ENCODE measurements at places on chromosomes 1 and 21.

DNA sequence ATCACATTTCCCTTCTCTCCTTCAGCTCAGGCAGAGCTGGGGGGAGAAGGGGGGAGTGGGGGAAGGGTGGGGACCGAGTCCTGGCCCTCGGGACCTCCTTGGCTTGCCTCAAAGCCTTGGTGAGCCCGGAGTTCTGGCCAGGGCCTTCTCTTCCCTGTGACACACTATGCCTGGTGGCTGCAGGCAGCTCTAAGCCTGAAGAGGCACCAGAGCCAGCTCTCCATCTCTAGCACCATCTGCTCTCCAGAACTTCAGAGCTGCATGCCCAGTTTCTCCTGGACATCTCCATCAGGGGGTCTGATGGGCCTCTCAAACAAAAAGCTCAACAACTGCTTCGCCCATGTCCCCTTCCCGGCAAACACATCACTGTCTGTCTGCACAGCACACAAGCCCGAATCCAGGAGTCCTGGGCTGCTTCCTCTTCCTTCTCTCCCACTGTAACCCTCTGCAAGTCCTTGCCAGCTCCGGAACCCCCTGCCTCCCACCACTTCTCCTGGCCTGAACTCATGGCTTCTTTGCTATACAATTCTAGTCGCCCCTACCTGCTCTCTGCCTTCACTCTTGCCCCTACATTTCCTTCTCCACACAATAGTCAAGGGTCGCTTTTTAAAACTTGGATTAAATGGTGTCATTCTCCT, 26.5 kb downstream of the KIAA1614 start:
- DNase-seq = no peak

DNA sequence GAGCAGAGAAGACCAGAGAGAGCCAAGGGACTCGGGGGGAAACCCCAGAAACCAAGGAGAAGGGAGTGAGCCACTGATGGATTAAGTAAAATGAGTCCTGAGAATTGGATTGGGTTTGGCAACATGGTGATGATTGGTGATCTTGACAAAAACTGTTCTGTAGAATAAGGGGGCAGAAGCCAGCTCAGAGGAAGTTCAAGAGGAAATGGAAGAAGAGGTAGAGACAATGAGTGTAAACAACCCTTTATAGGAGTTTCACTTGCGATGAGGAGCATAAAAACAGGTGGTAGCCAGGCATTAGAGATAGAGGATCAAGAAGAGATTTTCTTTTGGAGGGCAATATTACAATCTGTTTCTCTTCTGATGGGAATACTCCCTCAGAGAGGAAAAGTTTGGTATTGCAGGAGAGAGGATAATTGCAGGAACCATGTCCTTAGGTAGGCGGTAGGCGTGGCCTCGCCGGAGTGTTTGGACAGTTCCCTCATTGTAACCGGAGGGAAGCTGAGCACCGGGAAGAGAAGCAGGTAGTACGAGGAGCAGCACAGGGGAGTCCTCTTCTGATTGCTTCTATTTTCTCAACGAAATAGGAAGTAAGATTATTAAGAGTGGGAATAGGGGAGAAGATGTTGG, 68.4 kb upstream of the TENT5C start:
- no peak for DNase-seq

DNA sequence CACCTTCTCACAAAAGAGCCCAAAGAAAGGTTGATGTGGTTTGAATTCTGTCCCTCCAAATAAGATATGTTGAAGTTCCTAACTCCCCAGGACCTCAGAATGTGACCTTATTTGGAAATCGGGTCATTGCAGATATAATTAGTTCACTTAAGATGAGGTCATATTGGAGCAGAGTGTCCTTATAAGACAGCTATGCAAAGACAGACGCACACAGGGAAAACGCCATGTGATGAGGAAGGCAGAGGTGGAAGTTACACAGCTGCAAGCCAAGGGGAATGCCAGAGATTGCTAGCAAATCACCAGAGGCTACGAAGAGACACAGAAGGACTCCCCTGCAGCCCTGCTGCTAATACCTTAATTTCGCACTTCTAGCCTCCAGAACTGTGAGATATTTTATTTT, 5.2 kb upstream of the ABCB10 start:
- DNase-seq = no peak

- no peak for DNase-seq
Observed at GRCh38 chr21:44598061-44598460, 2.3 kb upstream of the KRTAP10-7 start.

GRCh38 chr1:83996191-83996590, 2.7 kb downstream of the TTLL7 start:
- DNase-seq = no peak

DNA sequence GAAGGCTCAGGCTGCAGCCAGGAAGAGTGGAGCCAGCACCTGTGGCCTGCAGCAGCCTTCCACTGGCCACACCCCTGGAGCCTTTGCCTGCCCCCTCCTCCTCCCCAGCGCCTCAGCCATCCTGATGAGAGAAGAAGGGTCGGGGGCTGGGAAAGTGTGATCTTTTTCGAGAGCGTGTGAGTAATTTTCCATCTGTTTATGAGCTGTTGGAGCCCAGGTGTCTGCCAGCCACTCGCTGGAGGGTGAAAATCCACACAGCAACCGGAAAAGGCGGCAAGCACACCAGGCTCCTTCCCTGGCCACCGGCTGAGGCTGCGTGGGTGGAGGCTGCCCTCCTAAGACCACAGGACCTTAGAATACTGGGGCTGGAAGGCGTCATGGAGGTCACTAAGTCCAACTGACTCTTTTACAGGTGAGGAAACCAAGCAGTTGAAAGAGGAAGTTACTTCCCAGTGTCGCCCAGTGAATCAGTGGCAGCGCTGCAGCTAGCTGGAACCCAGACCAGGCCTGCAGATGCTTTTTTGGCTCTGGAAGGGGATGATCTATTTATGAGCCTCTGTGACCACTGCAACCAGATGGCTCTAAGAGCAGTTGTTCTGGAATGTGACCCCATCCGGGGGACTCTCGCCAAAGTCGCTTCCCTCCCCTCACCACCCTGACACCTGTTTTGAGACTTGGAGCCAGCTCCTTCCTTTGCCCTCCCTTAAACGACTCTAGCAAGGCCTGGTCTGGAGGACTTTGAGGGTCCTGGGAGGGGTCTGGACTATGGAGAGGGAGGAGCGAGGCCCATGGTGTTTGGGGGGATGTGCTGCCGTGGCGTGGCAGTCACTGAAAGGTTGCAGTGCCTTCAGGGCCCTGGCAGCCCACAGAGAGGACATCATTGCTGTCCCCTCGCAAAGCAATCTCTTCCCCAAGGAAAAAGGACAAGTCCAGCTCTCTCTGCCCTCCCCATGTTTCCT, 54.5 kb downstream of the LGR6 start:
- no peak for DNase-seq

- no peak for DNase-seq
Observed at GRCh38 chr1:224435999-224436398, 1.4 kb upstream of the WDR26 start.

GRCh38 chr1:149877211-149877946, 22.0 kb upstream of the BOLA1 start:
- no peak for DNase-seq

GRCh38 chr1:175208773-175209492, 16.4 kb upstream of the KIAA0040 start:
- DNase-seq = no peak

- DNase-seq = no peak
Observed at GRCh38 chr1:219463636-219464035, 149.3 kb downstream of the ZC3H11B start.

DNA sequence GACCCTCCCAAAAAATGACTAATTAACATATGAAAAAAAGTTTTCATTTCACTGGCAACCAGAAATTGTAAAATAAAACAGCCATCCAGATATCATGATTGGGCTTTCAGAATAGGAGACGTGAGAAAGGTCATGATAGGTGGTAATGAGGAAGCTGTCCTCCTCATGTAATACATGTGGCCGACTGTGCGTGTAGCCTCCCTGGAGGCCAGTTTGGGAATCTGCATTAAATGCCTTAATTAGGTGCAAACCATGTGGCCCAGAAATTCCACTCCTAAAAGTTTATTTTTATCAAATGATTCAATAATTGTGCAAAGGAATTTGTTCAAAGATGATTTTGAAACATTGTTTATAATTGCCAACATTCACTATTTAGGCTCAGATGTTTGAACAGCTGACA, 127.6 kb upstream of the C1orf105 start:
- no peak for DNase-seq

GRCh38 chr1:97505816-97506215, 415.0 kb downstream of the DPYD start:
- DNase-seq = no peak

DNA sequence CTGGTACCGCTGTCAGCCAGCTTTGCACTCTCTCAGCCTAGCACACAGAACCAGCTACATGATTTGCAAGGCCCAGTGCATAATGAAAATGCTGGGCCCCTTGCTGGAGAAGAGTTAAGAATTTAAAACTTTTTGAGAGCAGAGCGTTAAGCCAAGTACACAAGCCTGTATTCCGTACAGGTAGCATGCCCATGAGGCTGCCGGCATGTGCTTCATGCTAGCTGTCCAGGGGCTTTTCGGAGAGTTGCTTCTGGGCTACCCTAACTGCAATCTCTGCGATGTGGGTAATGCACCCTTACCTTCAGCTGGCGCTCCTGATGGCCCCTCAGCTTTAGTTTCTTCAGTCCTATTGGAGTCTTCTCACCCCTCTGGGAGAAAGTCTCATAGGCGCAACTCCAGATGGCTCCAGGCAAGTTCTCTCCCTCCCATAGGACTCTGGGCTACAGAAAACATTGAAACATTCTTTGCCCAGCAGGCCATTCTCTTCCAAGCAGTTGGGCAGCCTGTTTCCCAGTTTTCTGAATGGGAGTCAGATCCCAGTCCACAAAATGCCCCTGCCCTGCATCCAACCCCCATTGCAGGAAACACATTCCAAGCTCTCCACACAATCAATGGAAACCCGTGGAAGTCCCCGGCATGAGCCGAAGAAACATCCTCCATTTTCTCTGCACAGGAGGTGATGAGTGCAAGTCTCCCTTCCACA, 5.7 kb upstream of the AKT3 start:
- DNase-seq = no peak

- DNase-seq = no peak
Observed at GRCh38 chr1:64097859-64098258, 105.6 kb upstream of the UBE2U start.

DNA sequence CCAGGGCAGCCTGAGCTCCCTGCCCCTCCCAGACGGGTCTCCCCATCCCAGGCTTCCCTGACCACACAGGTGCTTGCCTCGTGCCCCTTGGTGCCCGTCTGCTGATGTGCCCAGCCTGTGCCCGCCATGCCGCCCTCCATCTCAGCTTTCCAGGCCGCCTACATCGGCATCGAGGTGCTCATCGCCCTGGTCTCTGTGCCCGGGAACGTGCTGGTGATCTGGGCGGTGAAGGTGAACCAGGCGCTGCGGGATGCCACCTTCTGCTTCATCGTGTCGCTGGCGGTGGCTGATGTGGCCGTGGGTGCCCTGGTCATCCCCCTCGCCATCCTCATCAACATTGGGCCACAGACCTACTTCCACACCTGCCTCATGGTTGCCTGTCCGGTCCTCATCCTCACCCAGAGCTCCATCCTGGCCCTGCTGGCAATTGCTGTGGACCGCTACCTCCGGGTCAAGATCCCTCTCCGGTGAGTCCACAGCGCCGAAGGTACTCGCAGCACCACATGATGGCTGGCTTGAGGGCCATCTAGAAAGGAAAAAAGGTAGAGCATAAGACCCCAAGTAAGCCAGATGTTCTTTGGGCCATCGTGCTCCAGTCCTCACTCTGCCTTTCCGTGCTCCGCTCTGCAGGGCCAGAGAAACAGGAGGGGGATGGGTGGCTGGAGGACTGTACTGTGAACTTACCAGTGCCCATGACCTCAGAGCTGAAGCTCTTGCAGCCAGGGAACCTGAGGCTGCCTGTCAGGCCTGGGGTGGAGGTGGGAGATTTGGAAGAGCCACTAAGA, 1.4 kb downstream of the ADORA1 start:
- no peak for DNase-seq

- DNase-seq = no peak
Observed at GRCh38 chr1:178595491-178595890, 82.6 kb downstream of the TEX35 start.

- DNase-seq = no peak
Observed at GRCh38 chr1:204213668-204214662, at the start of gene GOLT1A. GOLT1A (minus strand) TSS chr1:204213988; CDS start chr1:204213906, 82 bp downstream.

- no peak for DNase-seq
Observed at GRCh38 chr1:215539803-215540570, 27.1 kb upstream of the KCTD3 start.

- no peak for DNase-seq
Observed at GRCh38 chr1:28560886-28561285, 8.0 kb downstream of the TRNAU1AP start.

DNA sequence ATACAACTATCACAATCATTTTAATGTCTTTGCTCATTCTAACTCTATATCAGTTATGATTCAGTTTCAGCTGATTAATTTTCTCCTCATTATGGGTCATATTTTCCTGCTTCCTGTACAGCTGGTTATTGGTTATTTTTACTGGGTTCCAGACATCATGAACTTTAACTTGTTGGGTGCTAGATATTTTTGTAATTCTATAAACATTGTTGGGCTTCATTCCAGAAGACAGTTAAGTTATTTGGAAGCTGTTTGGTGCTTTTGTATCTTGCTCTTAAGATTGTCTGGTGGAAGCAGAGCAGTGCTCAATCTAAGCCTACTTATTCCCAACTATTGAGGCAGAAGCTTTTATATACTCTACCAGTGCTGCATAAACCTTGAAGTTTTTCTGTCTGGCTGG, 34.4 kb upstream of the HFM1 start:
- no peak for DNase-seq

GRCh38 chr21:39938086-39938625, 70.9 kb downstream of the PCP4 start:
- DNase-seq = peak; percentile 18

DNA sequence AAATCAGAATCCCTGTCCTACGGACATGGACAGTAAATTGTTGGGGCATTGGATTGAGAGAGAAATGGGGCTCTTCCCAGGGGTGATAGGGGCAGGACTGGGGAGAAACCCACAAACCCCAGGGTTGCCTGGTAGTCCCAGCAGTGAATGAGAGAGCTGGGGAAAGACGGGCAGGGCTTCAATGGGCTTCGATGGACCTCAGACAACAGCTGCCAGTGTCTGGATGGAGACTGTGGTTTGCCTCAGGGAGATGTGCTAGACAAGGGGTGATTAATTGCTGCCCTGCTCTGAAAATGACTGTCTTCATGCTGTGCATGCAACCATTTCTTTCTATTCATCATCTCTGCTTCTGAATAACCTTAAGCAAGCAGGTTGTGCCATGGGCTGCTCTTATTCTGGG, 7.4 kb downstream of the GPR25 start:
- no peak for DNase-seq

DNA sequence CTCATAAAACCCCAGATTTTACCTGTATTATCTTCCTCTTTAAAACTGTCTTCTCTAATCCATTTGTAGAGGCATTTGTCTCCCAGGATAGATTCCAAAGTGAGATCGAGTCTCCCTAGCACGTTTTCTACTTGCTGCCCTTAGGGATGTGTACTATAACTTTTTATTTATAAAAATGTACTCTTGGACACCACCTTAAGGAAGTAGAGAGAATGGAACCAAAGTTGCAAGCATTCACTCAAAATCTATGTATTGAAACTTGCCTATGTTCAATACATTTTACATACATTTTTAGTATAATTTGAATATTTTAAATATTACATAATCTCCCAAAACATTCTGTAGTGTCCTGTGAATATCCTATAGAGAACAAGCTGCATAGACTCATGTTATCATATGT, 842 bp upstream of the SPRR2A start:
- DNase-seq = no peak

Measured in NCI-H2081 treated with DMSO at 0.1 percent for 48 hours (cell line).